NCI-H510A (cell line): ENCODE measurements at places on chromosomes 2 and 18.

DNA sequence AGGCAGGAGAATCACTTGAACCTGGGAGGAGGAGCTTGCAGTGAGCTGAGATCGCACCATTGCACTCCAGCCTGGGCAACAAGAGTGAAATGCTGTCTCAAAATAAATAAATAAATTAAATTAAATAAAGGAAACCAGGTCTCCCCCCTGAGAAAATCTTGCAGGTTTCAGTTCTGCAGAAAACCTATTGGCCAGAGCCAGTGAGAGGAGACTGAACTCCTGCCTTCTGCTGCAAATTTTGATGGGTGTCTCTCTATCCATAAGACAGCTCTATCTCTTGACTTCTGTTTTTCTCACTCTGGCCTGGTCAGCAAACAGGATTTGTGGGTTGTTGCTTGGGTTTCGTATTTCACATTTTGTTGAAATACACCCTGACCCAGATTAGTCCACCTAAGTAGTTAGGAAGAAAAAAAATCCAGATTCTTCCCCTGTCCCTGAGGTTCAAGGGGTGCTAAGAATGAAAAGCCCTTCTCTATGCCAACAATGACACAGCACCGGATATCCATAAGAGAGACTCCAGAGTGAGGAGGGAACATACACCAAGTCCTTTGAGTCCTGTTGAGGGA, 86.7 kb upstream of the MAP4K4 start:
- no peak for DNase-seq

DNA sequence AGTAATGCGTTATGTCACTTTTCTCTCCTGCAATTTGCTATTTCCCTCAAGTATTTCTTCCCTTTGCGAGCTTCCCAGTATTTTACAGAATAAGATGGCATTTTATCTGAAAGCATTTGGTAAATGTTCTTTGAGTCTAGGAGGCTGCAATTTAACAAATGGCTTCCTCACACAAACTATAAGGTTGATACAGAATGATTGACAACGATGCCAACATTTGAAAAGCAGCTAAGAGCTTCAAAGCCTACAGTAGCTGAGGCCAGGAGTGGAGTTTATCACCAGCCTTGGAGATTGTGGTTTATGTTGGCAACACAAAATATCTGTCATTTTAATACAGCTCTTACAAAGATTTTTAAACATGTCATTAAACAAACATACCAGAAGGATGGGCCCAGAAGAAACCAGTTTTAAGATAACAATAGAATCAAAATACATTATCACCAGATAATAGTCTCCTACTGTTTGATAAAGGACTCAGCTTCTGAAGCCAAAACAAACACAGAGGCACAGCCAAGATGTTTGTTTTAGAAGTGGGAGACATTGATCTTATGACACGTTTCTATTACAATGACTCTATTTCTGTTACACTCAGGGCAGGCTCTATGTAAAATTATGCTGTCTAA, 711.4 kb upstream of the ACVR2A start:
- DNase-seq, result no peak

- DNase-seq, result peak; percentile 41
Observed at GRCh38 chr2:59585655-59586054, 967.8 kb downstream of the BCL11A start.

DNA sequence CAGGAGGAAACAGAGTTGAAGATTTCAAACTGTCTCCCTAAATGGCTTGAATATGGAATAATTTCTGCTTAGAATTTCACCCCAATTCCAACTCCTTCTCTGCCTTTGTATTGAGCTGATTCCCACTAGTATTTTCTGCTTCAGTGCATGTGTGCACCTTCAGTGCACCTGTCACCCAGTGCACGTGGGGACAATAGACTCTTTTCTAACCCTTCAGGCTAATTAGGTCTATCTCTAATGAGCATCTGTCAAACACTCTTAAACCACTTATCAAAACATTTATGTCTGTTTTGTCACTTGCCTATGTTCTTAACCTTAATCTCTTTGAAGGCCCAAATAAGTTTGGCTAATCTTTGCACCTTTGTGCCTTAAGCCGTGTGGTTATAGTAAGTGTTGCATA, 232.0 kb upstream of the NETO1 start:
- DNase-seq, result no peak
